ENCODE measurements at places on chromosomes 1 and 21.
A peak's percentile ranks its signal among the peaks of the same experiment; 100 is the strongest.

- no peak for DNase-seq
Observed at GRCh38 chr1:29709704-29710280, 473.5 kb downstream of the PTPRU start.

GRCh38 chr1:1479547-1480487 lies 8.3 kb downstream of the ATAD3B start:
- no peak for DNase-seq

DNA sequence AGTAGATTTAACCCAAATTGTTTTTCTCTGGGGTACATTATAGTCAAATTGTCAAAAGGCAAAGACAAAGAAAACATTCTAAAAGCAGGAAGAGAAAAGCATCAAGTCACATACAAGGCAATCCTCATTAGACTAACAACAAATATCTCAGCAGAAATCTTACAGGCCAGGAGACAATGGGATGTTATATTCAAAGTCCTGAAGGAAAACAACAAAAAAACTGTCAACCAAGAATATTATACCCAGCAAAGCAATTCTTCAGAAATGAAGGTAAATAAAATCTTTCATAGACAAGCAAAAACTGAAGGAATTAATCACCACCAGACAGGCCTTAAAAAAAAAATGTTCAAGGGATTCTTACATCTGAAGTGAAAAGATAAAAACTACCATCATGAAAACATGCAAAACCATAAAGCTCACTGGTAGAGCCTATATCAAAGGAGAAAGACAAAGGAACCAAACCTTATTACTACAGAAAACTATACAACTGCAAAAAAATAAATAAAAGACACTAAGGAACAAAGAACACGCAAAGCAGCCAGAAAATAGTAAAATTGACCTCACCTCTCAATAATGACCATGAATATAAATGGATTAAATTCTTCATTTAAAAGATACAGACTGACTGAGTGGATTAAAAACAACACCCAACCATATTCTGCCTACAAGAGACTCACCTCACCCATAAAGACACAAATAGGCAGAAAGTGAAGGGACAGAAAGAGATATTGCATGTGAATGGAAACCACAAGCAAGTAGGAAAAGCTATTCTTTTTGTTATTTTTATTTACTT lies 113.8 kb upstream of the ZC3H11B start:
- no peak for DNase-seq

DNA sequence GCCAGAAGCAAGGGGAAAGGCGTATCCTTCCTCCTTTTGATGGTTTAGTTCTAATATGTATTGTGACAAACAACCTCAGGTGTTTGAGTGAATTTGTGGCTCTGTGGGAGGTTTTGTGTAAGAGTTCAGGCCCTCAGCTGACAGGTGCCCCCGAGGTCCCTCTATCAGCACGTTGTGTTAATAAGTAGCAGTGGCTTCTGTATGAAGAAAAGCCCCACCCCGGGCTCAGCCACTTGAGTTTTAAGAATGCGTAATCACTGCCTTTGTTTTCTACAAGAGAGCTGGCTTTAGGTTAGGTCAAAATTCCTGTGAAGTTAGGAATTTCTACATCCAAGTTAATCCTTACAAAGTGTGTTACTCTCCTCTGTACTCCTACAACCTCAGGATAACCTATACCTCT lies 92.4 kb upstream of the PGBD5 start:
- no peak for DNase-seq

- no peak for DNase-seq
Observed at GRCh38 chr1:33985656-33986055, 121.8 kb downstream of the HMGB4 start.

DNA sequence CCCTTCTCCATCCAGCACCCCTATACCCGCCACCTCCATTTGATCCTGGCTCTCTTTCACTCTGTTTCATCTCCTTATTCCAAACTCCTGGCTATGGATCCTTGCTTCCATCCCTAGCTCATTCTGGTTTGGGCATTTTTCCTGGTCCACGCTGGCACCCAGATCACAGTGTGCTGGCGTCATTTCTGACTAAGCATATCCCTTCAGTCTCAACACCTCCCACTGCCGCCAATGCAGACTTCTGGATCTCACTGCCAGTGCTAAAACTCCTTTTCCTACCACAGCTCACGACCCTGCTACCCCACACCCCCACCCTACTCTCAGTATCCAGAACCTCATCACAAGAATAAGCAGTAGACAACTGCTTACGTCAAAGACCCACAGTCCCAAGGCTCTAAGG lies 16.3 kb downstream of the SEC16B start:
- DNase-seq, result no peak

DNA sequence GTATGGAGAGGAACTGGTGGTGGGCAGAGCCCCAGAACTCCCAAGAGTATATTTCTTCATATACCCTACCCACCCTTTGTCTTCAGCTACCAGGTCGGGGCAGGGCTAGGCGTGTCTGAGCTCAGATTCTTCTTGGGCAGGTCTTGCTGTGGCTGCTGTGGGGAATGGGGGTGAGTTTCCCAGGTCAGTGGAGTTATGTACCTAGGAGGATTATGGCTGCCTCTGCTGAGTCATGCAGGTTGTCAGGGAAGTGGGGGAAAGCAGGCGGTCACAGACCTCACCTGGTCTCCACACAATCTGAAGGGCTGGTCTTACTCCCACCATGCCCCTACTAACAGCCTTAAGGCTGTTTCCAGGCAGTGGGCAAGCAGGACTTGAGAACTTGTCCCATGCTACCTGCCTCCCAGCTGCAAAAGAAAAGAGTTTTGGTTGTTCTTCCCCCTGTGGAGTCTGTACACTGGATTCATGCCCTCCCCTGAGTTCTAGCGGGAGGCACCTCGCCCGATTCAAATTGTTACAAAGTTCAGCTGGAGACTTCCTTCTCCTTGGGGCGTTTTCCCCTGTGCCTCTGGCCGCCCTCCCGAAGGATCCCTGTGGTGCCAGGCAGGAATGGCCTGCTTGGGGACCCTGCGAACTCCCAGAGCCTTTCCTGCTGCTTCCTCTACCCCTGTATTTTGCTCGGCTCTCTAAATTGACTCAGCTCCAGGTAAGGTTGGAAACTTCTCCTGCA lies 58.6 kb downstream of the NPHS2 start:
- no peak for DNase-seq

- DNase-seq, result no peak
Observed at GRCh38 chr1:235675152-235675890, 25.7 kb upstream of the GNG4 start.

- DNase-seq, result no peak
Observed at GRCh38 chr1:102970496-102971078, 137.7 kb downstream of the COL11A1 start.

DNA sequence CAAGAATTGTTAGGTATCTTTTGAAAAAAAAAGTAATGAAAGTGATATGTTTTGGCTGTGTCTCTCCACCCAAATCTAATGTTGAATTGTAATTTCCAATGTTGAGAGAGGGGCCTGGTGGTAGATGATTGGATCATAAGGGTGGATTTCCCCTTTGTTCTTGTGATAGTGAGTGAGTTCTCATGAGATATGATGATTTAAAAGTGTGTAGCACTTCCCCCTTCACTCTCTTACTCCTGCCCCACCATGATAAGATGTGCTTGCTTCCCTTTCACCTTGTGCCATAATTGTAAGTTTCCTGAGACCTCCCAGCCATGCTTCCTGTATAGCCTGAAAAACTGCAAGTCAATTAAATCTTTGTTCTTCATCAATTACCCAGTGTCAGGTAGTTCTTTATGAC lies 70.7 kb downstream of the XCL2 start:
- no peak for DNase-seq

DNA sequence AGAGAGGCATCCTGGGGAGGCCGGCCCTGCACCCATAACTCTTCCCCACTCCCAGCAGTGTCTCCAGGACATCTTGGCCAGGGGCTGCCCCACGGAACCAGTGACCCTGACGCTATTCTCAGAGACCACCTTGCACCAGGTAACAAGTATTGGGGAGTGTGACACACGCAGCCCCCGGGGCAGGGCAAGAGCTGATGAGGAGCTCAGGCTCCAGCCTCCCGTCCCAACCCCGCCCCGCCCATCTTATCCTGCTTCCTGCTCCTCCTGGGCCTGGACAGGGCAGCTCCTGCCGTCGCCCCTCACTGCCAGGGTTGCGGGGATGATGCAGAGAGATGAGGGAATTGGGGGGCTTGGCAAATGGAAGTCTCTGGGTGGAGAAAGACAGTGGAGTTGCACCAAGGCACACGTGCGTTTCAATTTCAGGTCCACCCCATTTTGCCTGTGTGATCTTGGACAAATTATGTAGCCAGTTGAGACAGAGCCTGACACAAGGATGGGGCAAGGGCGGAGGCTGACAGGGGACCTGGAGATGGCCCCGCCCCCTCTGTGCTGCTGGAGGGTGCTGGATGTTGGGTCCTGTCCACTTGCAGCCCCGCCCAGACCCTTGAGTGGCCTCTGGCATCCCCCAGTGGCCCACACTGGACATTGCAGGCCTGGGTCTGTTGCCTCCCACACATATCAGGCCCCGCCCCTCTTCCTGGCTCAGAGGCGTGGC lies 10.7 kb downstream of the CLCNKA start:
- peak; percentile 18 for DNase-seq

GRCh38 chr1:173039626-173040025 lies 11.1 kb downstream of the TNFSF18 start:
- DNase-seq, result no peak

- DNase-seq, result no peak
Observed at GRCh38 chr1:151313501-151313900, 13.7 kb downstream of the PI4KB start.

DNA sequence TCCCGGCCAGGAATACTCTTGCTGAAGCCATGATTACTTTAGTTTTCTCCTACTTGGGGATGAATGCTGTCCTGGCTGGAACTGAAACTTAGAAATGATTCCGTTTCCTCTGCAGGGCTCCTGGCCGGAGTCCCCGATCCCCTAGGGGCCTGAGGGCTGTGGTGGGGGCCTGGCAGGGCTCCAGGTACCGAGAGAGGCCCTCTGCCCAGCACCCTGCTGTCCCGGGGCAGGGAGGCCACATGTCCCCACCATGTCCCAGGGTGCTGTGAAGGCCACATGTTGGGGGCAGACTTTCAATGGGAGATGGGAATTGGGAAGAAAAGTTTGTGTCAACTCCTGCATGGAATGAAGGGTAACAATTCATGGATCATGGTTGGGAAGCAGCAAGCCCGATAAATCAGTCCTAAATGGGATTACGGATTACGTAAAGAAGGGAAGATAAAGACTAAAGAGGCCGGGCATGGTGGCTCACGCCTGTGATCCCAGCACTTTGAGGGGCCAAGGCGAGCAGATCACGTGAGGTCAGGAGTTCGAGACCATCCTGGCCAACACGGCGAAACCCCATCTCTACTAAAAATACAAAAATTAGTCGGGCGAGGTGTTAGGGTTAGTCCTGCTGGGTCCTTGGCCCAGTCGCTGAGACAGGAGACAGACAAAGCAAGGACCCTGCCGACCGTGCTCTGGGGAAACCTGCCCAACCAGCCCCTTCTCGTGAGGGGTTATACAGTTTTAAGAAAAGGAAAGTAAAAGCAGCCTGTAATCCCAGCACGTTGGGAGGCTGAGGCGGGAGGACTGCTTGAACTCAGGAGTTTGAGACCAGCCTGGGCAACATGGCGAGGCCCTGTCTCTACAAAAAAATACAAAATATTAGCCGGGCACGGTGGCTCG lies 37.6 kb downstream of the MORN1 start:
- no peak for DNase-seq

DNA sequence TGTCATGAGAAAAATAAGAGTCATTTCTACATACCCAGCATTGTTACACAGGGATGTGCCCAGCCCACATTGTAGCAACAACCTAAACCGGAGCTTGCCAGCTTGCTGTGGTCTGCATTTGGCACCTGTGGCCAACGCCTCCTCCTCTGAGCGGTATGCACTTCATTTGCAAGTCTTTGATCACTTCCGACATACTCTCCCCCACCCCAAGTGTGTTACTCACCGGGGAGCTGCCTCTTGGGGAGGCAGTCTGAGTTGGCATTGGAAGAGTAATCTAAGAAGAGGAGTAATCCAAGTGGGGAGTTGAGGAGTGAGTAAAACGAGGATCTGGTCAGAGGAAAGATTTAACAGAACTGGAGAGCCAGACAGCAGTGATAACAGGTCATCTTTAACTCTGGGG lies 3.8 kb downstream of the BCL9 start:
- DNase-seq, result peak; percentile 85

DNA sequence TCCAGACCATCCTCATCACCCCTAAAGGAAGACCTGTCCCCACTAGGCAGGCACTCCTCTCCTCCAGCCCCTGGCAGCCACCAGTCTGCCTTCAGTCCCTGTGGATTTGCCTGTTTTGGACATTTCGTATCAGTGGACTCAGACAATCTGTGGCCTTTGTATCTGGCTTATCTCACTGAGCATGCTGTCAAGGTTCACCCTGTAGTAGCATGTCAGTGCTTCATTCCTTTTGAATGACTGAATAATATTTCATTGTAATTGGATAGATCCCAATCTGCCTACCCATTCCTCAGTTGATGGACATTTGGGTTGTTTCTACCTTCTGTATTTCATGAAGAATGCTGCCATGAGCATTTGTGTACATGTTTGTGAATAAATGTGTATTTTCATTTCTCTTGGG lies 32.9 kb upstream of the RNF187 start:
- DNase-seq, result no peak

GRCh38 chr1:119565131-119565772 lies 58.2 kb downstream of the HSD3B1 start:
- no peak for DNase-seq

DNA sequence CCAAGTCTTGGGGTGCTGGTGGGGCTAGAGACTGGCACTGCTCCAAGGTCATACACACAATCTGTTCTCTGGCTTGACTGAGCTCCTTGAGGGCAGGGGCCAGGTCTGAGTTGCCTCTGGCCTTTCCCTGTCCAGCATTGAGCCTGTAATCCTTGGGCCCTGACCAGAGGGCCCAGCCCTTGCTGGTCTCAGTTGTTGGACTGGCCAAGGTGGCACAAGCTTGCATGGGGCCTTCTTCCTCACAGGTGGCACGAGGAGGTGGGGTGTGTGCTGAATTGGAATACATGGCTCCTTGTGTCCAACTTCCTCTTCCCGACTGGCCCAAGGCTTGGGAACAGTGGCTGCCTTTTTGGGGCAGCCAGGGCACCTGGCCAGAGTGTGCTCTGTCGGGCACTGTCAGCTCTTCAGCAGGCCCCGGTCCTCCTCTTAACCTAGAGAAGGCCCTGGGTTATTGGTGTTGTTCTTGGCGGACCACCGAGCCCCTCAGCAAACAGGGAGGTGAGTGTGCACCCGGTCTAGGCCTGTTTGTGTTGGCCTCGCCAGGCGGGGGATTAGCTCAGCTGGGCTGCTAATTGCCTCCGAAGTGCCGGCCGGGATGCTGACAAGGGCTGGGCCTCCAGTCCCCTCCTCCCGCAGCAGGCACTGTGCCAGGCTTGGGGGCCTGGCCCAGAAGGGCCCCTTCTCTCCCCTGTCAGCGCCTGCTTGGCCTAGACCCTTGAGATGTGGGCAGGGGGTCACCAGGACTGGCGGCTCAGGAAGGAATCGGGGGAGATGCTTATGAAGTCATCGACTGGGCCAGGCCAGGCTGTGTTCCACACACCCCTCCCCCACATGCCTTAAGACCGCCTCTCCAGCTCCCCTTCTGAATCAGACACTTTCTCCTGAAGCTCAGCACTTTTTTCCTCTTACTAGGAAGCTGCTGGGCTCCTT lies 28.5 kb downstream of the WNT4 start:
- DNase-seq, result no peak

- no peak for DNase-seq
Observed at GRCh38 chr1:170215072-170215885, 69.5 kb downstream of the NTMT2 start.

GRCh38 chr21:46151989-46152926 lies 3.1 kb downstream of the FTCD start:
- no peak for DNase-seq

GRCh38 chr1:18901147-18901951 lies 1.0 kb downstream of the ALDH4A1 start:
- no peak for DNase-seq

- DNase-seq, result no peak
Observed at GRCh38 chr1:201270616-201271390, 12.5 kb upstream of the PKP1 start.

GRCh38 chr1:30816211-30817076 lies 58.9 kb upstream of the LAPTM5 start:
- no peak for DNase-seq

All from stimulated activated CD8-positive, alpha-beta memory T cell treated with anti-CD3 and anti-CD28 coated beads, Interleukin-7, amount 100 ng/mL, for 4 hours (primary cell).